ENCODE measurements at places on chromosomes 2 and 18.

DNA sequence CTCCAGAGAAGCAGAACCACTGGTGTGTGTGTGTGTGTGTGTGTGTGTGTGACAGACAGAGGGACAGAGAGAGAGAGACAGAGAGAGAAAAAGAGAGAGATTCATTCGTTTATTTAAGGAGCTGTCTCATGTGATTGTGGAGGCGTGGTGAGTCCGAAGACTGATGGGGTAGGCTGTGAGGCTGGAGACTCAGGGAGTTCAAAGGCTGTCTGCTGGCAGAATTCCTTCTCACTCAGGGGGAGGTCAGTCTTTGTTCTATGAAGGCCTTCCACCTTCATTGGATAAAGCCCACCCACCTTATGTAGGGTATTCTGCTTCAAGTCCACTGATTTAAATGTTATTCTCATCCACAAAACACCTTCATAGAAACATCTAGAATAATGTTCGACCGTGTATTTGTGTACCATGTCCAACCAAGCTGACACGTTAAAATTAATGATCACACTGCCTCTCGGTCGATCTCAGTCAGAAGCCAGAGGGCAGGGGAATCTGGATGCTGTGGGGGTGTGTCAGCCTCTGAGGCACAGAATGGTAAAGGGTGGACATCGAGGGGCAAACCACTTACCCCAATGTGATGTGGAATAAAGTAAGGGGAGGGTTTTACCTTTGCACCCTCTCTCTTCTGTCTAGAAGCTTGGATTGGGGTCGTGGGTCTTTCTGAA is 275.6 kb downstream of the SLC4A3 start:
- DNase-seq: no peak

DNA sequence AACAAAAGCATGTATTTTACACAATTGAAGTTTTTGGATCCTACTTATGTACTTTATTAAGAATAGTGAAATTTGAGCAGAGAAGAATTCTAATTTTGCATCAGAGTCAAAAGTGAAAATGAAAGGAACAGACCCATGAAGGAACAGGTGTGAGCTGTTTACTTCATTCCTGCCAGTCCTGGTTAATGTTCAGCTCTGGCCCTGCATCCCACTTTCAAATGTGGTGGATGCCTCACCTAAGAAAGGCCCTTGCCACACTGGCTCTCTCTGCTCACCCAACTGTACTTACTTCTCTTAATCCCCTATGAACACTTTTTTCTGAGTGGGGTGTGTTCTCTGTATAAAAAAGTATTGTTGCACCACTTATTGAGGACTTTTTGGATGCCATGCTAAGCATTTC is 22.2 kb downstream of the FAM110C start:
- DNase-seq: no peak

DNA sequence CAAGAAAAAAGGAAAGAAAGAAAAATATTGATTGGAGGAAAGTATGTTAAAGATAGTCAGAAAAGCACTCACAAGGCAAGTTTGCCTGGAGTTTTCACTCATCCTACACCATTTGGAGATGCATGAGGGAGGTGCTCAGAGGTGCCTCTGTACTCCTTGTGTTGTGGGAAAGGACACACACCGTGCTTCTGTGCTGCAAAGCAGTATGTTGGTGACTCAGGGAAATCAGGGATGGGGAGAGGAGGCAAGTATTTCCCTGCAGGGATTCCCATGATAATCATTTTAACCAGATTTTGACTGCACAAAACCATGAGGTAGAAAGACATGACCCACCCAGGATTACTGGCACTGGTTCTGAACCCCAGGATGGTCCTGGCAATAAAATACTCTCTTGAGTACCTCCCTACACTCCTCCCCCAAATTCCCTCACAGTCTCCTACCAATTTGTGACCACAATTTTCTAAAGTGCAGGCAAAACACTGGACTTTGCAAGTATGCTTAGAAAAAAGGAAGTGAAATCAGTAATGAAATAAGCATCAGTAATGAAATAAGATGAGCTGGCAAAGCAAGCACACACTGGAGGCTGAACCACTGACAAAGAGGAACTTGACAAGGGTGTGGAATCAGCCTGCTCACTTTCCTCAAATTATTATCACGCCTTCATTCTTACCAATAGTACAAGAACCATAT is 155.5 kb upstream of the ACVR2A start:
- no peak for DNase-seq

GRCh38 chr18:27061488-27062095 is 123.5 kb downstream of the CHST9 start:
- DNase-seq: no peak

DNA sequence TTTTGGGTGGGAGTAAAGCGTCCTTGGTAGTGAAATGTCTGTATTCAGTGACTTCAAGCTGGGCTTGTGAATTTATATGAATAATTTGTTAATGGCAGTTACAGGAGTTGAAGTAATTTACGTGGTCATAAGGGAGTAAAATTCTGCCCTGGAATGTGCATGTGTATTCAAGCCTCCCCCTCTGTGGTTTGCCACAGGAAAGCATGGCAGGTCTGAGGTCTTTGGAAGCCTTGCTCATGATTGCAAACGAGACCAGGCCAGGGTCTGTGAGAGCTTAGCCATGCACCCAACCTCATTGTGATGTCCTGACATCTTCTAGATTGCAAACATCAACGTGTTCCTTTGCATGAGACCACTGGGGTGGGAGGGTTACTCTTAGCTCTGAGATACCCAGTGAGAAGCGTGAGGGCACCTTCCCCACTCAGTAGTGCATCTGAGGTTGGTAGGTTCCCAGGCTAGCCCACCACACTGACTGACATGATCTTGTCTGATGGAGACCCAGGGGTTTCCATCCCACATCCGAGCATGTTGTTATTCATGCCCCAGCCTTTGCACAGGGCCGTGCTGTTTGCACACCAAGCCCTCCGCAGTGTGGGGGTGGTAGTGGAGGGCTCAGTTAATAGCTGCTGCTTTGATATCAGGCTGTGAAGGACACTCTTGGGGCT is 216.5 kb downstream of the KLHL29 start:
- no peak for DNase-seq

- peak; percentile 4 for DNase-seq
These were observed 51.8 kb downstream of the TEX51 start for GRCh38 chr2:126950504-126950903.

GRCh38 chr18:63963615-63964256 is 6.1 kb upstream of the SERPINB8 start:
- DNase-seq: peak; percentile 63

GRCh38 chr18:68219872-68220271 is 495.0 kb downstream of the TMX3 start:
- peak; percentile 54 for DNase-seq

- no peak for DNase-seq
These were observed 41.9 kb downstream of the SPTBN1 start for GRCh38 chr2:54497763-54498680.

GRCh38 chr2:183019718-183020442 is 18.4 kb downstream of the NCKAP1 start:
- no peak for DNase-seq

DNA sequence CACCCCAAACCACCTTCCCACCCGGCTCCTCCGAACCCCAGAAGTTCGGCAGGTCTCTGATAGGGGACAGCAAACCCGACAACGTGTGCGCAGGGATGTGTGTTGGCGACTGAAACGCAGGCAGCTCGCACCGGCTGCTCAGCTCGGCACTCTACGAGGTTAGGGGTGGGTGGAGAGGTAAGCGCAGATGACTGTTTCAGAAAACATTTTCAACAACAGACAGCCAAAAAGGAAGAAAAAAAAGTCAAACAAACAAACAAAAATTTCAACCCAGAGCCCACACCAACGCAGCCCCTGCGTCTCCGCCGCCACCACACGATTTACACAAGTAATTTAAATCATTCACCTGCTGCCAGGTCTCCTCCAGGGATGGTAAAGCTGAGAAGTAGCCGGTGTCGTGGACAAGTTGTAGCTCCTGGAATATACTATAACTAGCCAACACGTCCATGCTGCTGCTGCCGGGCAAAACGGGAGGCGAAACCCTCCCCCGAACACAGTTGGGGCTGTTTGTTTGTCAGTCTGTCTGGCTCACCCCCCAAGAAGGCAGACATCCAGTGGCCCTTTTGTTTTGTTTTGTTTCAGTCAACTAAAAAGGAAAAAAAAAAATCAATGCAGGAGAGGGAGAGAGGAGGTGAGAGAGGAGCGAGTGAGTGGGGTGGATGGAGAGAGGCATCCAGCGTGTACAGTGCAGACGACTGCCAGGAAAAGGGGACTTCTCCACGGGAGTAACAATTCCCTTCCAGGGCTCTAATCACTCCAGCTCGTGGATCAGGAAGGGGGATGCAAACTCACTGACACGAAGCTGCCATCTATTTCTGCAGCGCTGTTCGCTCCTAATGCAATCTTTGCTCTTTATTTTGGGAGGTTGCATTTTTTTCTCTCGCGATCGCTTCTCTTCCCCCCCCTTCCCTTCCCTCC is at the start of gene KLF7:
Gene KLF7, minus strand, starts transcription at position 828 of the 918 bp plus-strand sequence. Its CDS starts 380 bp downstream, at position 448.
- peak; percentile 63 for DNase-seq

GRCh38 chr2:141728142-141728541 is 402.7 kb downstream of the LRP1B start:
- DNase-seq: no peak

DNA sequence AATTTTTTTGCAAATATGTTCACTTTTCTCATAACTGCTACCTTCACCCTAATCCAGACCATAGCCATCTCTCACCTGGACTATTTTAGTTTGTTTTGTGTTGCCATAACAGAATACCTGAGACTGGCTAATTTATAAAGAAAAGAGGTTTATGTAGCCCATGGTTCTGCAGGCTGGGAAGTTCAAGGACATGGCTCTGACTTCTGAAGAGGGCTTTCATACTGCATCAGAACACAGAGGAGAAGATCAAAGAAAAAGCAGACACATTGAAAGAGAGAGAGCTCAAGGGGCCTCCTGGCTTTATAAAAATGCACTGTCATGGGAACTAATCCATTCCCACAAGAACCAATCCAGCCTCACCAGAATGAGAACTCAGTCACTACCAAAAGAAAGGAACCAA is 25.0 kb upstream of the DDX18 start:
- no peak for DNase-seq

DNA sequence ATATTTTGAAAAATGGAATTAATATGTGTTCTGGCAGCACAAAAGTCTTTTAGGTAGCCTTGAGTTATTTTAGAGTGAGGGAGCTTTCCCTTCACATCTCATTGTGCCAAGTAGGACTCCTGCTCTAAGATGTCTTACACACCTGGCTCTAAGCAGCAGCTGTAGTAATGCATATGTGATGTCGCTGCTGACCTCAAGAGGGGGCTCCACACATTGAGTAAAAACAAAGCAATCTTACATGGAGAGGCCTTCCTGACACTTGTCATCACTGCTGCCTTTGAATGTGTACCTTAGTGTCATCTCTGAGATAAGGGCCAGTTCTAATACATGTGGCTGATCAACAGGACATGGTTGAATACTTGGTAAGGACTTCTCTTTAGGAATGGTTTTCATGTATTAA is 75.8 kb downstream of the ACTR3 start:
- peak; percentile 75 for DNase-seq

DNA sequence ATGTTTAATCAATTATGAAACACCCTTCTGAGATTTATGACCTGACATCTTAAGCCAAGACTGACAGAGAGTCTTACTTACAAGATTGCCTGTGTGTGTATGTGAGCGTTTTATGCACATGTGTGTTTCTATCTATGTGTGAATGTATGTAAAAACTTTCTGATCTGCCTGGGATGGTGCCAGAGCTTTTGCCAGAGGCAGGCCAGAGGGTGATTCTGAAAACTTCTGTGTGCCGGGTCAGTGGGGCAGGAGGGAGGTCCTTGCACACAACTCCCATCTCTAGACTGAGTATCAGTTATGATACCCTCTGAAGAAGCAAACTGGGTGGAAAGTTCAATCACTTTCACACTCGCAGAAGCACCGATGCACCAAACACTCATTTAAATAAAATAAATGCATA is 335.0 kb upstream of the NT5C1B start:
- no peak for DNase-seq

DNA sequence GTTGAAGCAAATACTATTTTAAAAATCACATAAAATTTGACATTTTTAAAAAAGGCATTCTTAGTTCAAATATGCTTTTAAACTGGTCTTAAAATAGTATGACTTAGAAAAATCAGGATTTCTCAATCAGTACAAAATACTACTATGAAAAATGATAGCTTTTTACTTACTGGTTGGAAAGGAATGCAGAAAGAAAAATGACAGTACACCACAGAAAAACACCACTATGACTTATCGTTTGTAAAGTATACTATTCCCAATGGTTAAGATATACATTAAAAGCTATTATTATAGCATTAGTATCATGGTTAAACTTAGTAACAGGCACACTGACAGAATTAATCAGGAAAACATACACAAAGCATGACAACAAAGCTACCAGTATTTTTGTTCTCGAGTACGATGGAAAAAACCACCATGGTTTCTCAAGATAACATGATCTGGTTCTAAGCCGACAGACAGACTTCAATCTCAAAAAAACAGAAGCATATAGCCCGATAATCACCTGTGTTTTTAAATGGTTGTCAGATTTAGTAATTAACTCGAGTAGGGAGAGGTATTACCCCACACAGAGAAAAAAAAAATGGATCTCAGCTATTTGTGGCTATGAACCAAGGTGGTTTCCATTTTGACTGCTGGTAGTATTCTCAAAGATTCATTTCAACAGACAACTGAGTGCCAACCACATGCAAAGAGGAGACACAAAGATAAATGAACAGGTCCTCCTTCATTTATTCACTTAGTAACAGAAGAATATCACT is 39.1 kb downstream of the CUL3 start:
- DNase-seq: no peak

DNA sequence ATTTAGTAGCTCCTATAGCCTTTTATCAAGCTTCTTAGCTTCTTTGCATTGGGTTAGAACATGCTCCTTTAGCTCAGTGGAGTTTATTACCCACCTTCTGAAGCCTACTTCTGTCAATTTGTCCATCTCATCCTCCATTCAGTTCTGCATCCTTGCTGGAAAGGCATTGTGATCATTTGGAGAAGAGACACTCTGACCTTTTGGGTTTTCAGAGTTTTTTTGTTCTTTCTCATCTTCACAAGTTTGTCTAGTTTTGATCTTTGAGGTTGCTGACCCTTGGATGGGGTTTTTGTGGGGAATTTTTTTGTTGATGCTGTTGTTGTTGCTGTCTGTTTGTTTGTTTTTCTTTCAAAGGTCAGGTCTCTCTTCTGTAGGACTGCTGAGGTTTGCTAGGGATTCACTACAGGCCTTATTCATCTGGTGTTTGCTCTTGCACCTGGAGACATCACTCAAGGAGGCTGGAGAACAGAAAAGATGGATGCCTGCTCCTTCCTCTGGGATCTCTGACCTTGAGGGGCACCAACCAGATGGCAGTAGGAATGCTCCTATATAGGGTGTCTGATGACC is 13.9 kb upstream of the TANK start:
- DNase-seq: no peak
